ENCODE measurements at places on chromosomes 16 and 17.

- DNase-seq: no peak
Observed at GRCh38 chr16:9351841-9352434, 260.5 kb downstream of the HAPSTR1 start.

DNA sequence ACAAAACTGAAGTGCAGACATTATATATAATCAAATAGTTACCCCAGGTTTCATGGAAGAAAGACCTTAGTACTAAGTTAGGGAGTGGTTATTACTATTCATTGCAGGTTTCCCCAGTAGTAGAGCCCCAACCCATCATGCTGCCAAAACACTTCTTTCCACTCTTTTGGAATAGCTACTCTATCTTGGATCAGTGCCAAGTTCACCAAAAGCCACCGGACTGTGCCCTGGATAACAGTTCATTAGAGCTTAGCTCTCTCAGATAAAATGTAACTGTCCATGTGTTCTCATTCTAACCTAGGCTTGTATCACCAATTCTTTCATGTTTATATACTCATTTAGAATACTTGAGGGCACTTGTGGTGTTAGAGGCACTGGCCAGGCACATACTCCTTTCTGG is 540.1 kb upstream of the C16orf82 start:
- no peak for DNase-seq

DNA sequence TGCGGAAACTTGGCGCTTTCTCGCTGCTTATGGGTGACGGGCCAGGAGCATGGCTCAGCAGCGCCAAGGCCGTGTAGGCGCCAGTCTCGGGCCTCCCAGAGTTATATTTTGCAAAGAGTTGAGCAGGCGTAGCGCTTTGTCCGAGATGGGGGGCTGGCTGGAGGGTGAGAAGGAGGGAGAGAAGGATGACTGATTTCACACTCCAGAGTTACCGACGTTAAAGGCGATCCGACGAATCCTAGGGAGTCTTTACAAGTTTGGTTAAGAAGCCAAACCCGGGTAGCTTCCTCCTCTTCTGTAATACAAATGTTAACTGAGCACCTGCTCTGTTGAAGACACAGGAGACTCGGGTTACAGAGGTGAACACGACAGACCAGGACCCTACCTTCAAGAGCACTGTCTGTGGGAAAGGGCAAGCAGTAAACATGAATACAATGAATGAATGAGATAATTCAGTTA is 782 bp downstream of the POLR2A start:
- no peak for DNase-seq

GRCh38 chr17:63151941-63152523 is 186.0 kb downstream of the TANC2 start:
- DNase-seq: no peak

DNA sequence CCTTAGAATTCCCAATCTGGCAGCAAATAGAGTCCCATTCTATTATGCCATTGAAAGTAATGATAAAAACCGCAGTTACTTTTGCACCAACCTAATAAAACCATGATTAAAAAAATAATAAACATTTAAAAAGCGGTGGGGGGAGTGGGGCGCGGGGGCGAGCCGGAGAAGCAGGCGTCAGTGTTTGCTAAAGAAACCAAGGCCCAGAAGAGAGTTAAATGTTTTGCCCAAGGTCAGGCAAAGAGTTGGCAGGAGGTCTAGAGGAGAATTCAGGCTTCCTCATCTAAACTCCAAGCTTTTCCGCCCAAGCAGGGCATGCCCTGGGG is 9.7 kb upstream of the PRSS22 start:
- no peak for DNase-seq

DNA sequence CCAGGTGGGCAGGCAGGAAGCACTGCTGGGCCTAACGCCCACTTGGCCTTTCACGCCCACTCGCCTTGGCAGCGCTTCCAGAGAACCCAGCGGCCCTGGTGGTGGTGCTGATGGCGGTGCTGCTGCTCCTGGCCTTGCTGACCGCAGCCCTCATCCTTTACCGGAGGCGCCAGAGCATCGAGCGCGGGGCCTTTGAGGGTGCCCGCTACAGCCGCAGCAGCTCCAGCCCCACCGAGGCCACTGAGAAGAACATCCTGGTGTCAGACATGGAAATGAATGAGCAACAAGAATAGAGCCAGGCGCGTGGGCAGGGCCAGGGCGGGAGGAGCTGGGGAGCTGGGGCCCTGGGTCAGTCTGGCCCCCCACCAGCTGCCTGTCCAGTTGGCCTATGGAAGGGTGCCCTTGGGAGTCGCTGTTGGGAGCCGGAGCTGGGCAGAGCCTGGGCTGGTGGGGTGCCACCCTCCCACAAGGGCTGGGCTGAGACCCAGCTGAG is 64.7 kb downstream of the MRC2 start:
- DNase-seq: no peak

All from left renal cortex interstitium (tissue), 4 donors.